Activated T-cell treated with anti-CD3 and anti-CD28 coated beads for 24 hours (primary cell): ENCODE measurements at places on chromosomes 12 and 14.

DNA sequence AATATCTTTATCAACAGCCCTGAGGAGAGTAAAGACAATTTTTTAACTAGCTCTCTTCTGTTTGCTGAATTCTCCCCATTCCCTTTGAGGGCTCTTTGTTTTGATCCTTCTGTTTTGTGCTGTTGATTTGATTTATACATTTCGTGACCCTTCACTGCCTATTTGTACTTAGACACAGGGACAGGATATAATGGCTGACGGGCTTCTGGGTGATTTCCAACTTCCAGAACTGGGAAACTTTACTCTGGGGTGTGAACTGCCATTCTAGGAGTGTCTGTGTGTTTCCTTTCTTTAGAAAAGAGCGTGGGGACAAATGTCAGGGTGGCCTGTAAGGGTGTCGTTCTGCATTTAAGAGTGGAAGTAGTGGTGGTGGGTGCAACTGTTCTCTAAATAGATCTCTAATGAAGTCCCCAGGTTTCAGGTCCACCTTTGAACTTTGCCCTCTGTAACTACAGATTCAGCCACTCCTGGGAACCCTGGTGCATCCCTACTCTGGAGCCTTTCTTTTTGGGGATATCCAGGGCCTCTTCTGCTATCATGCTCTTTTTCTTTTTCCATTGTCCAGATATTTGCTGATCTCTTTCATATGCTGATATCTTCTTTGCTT is 22.3 kb upstream of the SSPN start:
- DNase-seq, result no peak

DNA sequence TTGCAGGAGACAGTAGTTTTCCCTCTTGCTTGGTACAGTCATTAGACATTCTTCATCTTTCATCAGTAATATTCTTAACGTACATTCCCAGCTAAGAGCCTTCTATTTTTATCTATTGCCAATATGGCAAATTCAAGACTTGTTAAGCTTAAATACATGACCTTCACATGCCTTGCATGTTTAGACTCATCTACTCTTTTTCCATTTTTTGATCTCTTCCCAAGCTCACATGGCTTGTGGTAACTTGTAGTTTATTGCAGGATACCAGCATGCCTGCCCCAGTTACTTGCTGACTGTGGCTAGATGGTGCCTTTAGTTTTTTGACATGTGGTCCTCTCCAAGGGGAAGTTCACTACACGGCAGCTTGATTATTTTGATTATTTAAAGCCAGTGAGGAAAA is 729.0 kb downstream of the SLC6A15 start:
- no peak for DNase-seq

GRCh38 chr12:118874698-118875548 is 106.4 kb upstream of the SRRM4 start:
- DNase-seq, result no peak

- DNase-seq, result no peak
Measured at GRCh38 chr12:57455374-57456144, 452 bp downstream of the INHBE start.

- no peak for DNase-seq
Measured at GRCh38 chr12:92557422-92557724, 145.4 kb upstream of the PLEKHG7 start.

- no peak for DNase-seq
Measured at GRCh38 chr12:124395284-124395752, 100.4 kb downstream of the RFLNA start.

GRCh38 chr12:6965026-6965661 is 5.3 kb downstream of the PHB2 start:
- peak; percentile 86 for DNase-seq

DNA sequence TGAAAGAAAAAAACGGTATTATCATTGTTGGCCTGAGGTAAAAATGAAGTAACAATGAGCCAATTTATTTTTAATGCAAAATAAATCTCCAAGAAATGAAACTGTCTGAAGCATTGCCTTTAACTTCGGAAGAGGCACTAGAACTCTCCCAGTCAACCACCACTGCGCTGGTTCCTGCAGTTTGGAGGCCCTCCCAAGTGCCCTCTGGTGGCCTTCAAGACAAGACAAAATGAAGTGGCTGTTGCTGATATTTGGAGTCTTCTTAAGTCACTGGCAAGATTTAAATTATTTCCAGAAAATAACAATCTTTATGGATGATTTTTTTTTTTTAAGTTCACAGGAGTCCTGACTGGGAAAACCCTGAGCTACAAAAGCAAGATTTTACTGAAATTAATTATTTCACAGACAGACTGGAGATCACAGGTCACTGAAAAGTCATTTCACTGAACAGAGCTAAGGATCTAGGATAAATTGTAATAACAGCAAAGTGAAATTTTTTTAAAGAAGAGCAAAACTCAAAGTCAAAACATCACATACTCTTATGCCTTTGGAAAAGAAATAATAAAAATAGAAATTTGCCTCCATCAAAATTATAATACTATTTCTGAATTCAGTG is 58.2 kb downstream of the DICER1 start:
- peak; percentile 5 for DNase-seq

DNA sequence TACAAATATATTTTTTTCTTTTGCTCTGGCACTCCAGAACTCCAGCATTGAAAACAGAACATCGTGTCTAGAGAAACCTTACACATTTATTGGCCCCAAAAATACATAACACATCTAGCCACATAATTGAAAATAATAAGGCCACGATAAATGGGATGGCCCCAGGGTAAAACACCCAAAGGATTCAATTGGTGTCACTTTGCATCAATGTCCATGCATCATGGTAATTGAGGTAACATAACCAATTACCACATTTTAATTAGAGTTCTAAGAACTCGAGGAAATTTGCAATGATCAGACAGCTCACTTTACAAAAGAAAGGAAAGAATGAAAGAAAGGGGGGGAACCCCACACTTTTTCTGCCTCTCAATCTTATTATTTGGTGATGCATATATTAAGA is 151.8 kb upstream of the NPAS3 start:
- DNase-seq, result no peak

- no peak for DNase-seq
Measured at GRCh38 chr14:61171727-61172126, 109.4 kb downstream of the TMEM30B start.

GRCh38 chr12:95642583-95642982 is 91.3 kb upstream of the USP44 start:
- DNase-seq, result no peak

DNA sequence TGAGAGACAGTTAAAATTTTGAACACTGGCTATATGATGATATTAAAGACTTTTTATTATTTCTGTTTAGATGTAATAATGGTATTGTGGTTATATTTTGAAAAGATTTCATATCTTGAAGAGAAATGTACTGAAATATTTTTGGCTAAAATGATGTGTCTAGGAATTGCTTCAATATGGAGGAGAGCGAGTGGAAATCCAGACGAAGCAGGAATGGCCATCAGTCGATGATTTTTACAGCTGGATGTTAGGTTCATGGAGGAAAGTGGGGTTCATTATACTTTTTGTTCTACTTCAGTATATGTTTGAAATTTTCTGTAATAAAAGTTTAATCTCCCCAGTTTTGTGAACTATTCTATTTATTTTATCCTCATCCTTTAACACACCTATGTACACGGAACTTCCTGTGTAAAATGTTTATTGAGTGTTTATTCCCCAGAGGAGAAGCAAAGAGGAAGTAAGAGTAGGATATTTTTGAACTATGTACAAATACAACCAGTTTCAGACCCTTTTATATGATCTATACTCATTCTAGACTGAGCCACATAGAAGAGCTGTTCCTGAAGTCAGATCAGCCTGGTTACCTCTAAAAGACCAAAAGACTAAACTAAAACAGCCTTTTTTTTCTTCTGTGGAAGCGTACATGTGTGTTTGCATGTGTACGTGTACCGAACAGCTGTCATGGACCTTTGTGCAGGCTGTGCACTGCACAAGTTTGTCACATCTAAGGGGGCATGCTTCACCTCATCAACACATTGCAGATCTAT is 211.0 kb upstream of the NUDT4 start:
- no peak for DNase-seq

- DNase-seq, result no peak
Measured at GRCh38 chr12:112031472-112031871, 18.2 kb downstream of the ERP29 start.

DNA sequence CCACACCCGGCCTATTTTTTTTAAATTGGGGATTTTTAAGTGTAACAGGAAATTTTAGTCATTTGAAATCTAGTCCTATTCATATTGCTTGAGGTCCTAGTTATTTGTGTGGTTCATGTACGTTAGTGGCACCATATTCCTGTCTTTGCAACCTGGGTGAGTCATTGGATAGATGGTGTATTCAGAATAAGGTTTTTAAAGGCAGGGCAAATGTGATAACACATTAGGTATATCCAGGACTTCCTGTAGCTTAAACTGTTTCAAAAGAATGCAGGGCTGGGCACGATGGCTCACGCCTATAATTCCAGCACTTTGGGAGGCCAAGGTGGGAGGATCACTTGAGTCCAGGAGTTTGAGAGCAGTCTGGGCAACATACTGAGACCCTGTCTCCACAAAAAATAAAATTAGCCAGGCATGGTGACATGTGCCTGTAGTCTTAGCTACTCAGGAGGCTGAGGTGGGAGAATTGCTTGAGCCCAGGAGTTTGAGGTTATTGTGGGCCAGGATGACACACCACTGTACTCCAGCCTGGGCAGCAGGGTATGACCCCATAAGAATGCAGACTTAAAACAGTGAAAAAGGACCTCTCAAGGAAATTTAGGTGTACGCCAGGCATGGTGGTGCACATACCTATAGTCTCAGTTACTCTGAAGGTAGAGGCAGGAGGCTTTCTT is 8.1 kb downstream of the ATP6V0A2 start:
- DNase-seq, result no peak

DNA sequence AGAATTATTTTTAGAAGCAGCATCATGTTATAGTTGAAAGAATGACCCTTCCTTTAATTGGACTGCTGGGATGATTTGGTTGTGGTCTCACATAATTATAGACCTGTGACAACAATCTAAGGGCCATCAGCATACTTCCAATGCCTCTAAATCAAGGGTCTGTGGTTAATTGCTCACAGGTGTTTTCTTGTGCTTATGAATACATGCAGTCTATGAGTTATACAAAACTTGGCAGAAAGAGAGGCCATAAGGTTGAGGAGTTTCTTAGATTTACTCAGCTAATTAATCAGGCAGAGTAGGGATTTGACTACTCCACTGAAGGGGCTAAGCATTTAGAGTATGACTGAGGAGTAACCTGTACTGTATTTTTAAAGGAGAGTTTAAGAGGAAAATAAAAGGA is 37.0 kb upstream of the FRMD6 start:
- no peak for DNase-seq

GRCh38 chr14:45867046-45867894 is 614.3 kb upstream of the MIS18BP1 start:
- no peak for DNase-seq

DNA sequence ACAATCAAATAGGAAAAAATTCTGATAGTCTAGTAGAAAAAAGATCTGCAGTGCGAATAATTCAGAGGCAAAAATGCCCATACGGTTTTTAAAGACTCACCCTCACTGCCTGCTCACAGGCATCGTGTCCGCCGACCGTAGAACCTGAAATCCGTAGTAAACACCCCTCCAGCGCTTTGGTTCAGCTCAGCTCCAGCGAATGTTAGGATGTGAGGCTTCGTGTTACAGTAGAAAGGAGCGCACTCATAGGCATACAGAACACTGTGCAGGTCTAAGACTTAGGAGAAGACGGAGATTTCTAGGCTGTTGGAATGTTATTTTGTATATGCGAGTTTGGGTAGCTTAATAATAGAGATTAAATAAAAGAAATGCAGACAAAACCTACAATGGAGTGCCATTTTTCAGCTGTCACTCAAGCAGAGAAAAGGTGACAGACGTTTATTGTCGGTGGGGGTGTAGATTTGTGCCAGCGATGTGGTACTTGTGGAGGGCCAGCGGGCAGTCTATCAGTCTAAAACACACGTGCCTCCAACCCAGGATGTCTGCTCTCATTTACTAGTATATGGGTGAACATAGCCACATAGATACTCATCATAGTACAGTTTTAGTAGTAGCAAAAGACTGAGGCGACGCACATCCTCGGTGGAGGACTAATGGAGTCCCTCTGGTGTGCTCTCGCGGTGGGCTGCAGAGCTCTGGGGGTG is 25.7 kb downstream of the SFSWAP start:
- no peak for DNase-seq

DNA sequence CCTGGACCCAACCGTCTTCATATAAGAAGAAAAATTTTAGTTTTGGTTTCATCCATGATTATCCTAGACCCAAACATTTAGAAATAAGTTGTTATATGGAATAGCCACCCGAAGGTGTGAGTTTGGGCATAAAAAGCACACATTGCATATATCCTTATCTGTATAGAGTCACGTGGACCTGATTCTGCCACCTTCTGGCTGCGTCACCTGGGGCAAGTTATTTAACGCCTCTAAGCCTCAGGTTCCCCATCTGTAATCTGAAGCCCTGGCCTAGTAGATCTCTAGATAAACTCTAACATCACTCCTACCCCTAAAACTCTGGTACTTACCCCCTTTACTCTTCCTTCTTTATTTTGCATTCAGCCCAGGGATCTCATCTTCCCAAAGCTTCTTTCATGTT is 14.3 kb upstream of the KRT5 start:
- no peak for DNase-seq

- DNase-seq, result no peak
Measured at GRCh38 chr14:52124791-52125684, 56.2 kb upstream of the NID2 start.

DNA sequence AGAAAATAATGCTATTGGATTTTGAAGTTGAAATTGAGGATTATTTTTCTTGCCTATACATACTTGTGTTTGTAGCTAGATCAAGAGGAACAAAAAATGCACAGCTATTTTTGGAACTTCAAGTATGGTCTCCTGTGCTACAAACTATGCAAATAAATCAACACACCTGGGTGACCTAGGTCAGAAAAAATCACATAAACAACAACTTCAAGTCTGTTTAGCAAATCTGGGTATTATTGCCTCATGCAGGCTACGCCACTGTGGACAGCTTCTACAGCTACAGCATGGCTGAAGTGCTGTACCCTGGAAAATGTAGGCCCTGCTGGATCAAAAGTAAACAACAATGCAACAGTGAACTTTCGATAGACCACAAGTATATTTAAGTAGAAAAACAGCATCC is 87.5 kb downstream of the SLC6A15 start:
- DNase-seq, result no peak

DNA sequence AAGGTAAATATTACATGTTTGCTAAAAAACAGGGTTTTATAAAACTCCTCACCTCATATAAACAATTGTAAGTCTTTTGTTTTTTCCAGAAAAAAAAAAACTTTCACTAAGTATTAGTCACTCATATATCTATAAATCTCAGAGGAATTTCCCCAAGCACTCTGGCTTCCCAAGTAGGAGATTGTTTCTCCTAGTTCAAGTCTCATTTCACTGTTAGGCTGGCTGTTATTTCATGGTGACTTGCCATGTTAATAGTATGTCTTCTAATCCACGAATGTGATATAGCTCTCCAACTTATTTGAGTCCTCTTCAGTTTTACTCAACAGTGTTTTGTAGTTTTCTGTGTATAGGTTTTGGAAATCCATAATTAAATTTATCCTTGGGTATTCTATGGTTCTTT is 61.6 kb downstream of the CAPZA3 start:
- no peak for DNase-seq
